Stimulated activated naive CD4-positive, alpha-beta T cell (primary cell): ENCODE measurements at places on chromosomes 7 and 10.

DNA sequence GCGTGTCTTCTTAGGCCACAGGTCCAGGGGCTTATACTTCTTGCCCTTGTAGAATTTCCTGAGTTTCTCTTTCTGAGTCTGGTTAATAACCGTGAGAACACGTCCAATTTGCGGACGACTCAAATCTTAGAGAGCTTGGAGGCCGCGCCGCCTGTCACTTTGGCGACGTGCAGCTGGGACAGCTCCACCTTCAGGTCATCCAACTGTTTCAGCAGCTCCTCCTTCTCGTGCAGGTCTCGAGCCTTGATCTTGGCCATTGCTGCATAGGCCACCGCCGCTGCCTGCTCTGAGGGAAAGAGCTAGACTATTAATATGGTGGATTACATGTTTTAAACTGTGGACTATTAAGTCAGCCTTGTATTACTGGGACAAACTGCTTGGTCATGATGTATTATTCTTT, 26.9 kb downstream of the EVX1 start:
- DNase-seq, result no peak

GRCh38 chr10:59831658-59832503, 74.5 kb downstream of the CCDC6 start:
- no peak for DNase-seq

DNA sequence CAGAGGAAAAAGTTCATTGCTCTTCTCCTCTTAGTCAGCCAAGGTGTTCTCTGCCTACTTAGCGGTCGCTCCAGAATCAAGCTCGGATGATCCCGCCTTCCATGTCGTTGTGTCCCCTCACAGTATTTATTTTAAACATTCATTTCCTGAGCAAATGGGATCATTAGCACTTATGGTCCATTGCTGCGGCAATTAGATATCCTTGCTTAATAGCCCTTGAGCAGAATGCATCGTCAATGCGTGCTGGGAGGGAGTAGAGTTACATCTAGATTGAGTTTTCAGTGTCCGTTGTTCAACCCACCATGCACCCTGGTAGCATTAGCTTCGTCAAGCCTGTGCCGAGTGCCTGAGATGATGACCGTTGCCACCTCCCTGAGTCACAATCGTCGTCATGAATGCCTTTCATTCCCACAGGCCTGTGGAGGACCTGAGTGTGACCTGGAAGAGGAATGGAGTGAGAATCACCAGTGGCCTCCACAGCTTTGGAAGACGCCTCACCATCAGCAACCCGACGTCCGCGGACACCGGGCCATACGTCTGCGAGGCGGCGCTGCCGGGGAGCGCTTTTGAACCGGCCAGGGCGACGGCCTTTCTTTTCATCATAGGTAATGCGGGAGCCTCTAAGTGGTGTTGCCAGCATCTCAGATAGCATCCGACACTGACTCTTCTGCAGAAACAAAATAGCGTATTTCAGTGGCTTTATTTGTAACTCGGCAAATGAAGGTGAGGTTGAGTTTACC, 650.4 kb downstream of the SDK1 start:
- no peak for DNase-seq

DNA sequence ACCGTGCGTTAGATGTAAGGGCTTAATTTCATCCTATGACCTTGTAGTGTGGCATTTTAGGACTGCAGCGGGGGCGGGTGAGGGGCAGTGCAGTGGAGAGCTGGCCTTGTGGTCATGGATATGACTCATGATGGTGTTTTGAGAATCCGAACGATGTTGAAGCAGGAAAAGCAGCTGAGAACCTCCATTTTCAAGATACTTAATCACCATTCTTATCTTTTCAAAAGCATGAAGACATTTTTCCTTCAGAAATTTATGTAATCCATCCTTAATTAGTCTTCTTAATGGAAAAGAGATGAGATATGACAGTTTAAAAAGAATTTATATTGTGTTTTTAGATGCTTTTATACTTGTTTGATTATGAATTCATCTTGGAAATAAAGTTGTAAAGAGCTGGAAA, 9.6 kb downstream of the ATP5F1C start:
- DNase-seq, result no peak

- DNase-seq, result no peak
Observed at GRCh38 chr7:34220506-34221185, 315.3 kb downstream of the BMPER start.
